Activated B cell treated with CpG ODN at 0.5 μM for 24 hours (primary cell): ENCODE measurements at places on chromosomes 4 and X. TPM values are rescaled to one million over a fixed set of nuclear protein-coding genes. Genes with fewer than 3 reads are reported as not detected.

Gene COL25A1
- not detected in 2 replicates for total RNA-seq

Gene TRIM60
- total RNA-seq: not detected in 2 replicates

Gene TLR6
- total RNA-seq: 59.1 and 64.7 TPM in 2 replicates

Gene PNMA3
- total RNA-seq: 1.2 and 1.9 TPM in 2 replicates

Gene CXCL3
- not detected in 2 replicates for total RNA-seq
